ENCODE measurements at places on chromosomes 12 and 14.

DNA sequence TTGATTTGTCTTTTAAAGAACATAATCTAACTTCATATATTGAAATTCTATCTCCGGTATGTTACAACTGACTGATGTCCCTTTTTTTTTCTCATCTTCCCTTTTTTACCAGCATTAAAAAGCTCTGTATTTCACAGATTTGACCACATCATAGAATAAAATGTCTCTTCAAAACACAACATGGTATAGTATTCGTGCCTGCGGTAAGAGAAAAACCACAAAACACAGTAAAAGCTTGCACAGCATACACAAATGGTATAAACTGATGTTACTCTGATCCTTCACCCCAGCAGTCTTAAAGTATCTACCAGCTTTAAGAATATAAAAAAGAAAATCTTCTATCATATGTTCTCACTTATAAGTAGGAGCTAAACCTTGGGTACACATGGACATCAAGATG, 83.4 kb downstream of the HECTD1 start:
- no peak for DNase-seq

DNA sequence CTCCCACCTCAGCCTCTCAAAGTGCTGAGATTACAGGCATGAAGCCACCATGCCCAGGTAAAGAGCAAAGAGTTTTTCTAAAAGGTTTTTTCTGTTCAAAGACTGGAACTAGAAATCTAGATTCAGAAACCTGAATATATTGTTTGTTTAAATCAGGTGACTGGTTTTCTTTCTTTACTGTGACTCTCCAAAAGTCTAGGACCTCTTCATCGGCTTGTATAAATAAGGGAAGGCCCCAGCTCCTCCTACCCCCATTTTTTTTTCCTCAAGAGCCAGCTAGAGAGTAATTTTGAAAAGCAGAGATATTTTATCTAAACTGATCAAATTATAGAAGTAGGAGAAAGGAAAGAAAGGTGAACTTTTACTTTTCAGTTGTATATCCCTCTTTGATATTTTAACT, 48.0 kb downstream of the TMEM116 start:
- DNase-seq, result no peak

- no peak for DNase-seq
Observed at GRCh38 chr14:83312511-83312910, 1778.9 kb upstream of the SEL1L start.

- DNase-seq, result no peak
Observed at GRCh38 chr14:69663300-69663643, 51.9 kb downstream of the SUSD6 start.
